ENCODE measurements at places on chromosomes 6 and 20.

DNA sequence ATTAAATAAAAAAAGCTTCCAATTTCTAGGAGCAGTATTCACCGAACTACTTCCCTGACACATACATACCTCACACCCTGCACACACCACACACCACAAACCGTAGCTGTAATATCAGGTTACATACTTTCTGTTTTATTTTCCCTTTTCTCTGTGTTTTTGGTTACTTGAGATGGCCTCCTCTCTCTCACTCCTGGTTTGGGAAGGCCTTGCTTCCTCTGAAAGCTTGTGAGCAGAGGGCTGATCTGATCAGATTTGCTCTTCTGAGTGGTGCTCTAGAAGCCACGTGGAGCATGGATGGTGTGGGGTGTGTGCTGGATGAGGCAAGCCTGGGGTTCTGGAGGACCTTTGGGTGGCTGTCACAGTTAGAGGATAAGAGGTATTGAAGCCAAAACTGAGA lies 20.9 kb downstream of the UTRN start:
- H3K27ac ChIP-seq = peak overlapping the region; percentile 10
- H3K36me3 ChIP-seq = no peaks in the 10 kb centered on the region
- H3K27me3 ChIP-seq = no peaks in the 10 kb centered on the region
- DNase-seq = no peak
- H3K4me3 ChIP-seq = no peak overlapping the region
- H3K4me1 ChIP-seq = peaks cover 7% of the 10 kb centered on the region

- H3K36me3 ChIP-seq = no peaks in the 10 kb centered on the region
- no peak overlapping the region for H3K4me3 ChIP-seq
These were observed 96.8 kb upstream of the NFATC2 start for GRCh38 chr20:51639206-51639832.

DNA sequence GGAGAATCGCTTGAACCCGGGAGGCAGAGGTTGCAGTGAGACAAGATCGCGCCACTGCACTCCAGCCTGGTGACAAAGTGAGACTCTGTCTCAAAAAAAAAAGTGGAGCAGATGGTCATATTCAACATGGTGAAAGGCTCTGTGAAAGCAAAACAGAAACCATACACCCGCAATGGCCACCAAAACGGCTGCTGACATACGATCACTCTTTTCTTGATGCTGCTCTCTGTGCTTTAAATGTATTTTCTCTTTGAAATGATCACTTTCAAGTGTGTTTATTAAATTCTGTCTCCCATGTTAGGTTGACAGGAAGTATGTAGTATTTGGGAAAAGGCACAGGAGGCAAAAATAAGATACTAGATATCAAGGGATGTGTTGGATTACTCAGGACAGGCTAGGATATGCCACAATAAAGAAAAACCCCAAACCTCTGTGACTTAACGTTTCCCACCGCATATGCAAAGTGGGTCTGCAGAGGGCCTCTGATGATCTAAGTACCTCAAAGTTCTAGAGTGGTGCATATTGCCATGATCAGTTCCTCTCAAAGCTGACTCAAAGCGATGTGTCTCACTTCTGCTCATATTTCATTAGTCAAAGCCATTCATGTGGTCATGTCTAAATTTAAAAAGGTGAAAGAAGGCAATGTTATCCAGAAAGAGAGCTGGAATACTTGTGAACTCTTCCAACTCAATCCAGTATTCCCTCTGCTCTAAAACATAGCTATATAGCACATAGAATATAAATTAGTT lies 155.1 kb upstream of the SOX4 start:
- DNase-seq = peak; percentile 15
- no peak overlapping the region for H3K27ac ChIP-seq
- H3K4me3 ChIP-seq = no peak overlapping the region
- H3K4me1 ChIP-seq = peaks cover 3% of the 10 kb centered on the region

GRCh38 chr6:157779705-157780604 lies 43.1 kb upstream of the SNX9 start:
- H3K36me3 ChIP-seq = no peaks in the 10 kb centered on the region
- DNase-seq = no peak
- no peaks in the 10 kb centered on the region for H3K27me3 ChIP-seq
- H3K4me1 ChIP-seq = no peaks in the 10 kb centered on the region
- H3K27ac ChIP-seq = no peak overlapping the region

DNA sequence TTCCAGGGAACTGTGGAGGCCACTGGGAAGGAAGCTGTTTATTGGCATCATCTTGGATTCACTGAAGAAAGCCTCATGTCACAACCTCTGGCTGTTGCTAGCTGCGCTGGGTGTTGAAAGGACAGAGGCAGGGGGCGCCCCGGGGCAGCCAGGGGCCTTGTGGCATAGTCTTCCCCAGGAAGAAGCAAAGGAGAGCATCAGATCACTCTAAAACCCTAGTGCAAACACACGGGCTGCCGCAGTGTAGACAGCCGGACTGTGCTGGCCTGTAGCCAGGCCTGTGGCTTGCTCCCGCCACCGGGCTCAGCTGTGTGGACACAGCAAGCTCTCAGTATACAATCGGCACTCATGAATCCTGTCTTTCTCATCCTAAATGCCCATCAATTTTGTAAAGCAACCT lies 23.8 kb upstream of the SMOC2 start:
- no peak overlapping the region for H3K4me3 ChIP-seq
- no peak for DNase-seq
- no peaks in the 10 kb centered on the region for H3K4me1 ChIP-seq
- no peaks in the 10 kb centered on the region for H3K36me3 ChIP-seq
- no peaks in the 10 kb centered on the region for H3K27me3 ChIP-seq
- H3K27ac ChIP-seq = no peak overlapping the region

DNA sequence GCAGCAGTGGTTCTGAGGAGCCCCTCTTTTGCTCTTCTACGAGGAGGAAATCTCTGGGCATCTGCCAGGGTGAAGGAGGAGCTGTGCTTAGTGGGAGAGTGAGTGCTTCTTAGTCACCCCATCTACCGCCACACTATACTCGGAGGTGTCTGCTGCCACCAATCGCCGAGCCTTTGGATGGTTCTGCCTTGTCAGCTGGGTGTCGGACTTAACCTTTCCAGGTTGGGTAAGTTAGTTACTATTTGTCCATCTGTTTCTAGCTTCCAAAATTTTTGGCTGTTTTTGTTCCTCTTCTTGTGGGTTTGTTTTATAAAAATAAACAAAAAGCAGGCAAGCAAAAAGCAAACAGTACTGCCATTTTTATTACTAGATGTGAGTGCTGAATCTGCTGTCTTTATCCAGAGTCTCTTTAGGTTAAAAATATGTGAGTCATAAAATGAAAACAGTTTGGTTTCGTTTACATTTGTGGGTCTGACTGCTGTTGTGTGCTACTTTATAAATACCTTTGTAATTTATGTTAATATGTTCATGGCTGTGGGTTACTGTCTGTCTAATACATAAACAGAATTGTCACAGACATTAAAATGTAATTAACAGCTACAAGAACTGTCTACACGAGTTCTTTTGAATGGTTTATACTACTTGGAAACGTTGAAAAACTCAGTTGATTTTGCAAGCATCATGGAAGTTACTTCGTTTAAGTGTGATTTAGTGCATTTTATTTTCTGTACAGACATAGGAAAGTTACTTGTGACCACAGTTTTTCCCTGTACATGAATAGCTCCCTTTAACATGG lies 89.2 kb downstream of the ARID1B start:
- no peak overlapping the region for H3K27ac ChIP-seq
- H3K27me3 ChIP-seq = no peaks in the 10 kb centered on the region
- no peak for DNase-seq
- no peak overlapping the region for H3K4me3 ChIP-seq

DNA sequence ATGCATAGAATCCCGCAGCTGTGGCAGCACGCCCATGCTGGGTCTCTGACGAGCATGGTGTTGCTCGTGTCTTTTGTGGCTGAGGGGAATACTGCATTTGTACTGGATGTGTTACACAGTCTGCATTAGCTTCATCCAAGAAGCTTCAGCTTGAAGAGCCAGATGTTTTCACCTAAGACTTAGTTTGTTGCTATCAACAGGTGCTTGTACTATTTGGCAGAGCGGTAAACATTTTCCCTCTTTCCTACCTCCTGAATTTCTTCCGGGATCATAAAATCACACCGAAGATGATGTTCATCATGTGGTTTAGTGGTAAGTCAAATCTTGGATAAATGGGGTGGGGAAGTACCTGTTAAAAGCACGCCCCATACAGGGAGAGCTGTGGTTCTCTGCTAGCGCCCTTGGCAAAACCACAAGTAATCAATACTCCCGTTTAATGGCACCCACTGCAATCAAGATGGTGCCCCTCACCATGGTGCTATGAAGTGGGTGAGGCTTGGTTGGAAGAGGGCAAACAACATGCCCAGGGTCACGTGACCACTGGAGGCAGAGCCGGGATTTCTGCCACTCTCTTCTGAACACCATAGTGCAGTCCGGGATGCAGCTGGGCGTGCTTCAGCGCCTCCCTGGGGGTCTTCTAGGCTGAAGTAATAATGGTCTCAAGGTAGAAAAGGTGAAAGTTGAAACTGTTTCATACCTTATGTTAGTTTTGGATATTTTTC lies 34.4 kb downstream of the SPATA2 start:
- no peaks in the 10 kb centered on the region for H3K4me1 ChIP-seq
- H3K36me3 ChIP-seq = peaks cover 61% of the 10 kb centered on the region
- no peaks in the 10 kb centered on the region for H3K27me3 ChIP-seq
- H3K4me3 ChIP-seq = no peak overlapping the region

DNA sequence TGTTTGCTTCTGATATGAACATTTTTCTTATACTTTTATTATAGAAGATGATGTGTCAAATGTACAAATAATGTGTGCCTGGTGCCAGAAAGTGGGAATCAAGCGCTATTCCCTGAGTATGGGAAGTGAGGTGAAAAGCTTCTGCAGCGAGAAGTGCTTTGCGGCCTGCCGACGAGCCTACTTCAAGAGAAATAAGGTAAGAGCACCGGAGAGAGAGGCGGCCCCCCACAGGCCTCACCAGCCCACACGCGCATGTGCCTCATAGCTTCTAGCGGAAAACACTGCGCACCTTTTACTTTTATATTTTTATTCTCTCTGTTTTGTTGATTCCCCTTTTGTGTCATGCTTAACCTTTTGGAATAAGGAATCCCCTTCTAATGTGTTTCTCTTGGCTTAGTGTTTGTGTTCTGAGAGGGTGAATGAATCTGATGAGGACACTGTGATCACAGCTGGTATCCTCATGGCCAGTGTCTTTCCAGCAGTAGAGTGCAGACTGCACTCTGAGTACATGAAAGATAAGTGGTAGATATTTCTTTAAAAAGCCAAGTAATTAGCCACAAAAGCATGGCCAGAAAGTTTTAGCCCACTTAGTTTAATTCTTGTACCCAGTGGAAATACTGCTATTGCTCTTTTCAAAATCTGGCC lies 43.6 kb downstream of the SOBP start:
- no peak overlapping the region for H3K4me3 ChIP-seq
- H3K27ac ChIP-seq = no peak overlapping the region
- no peak for DNase-seq
- no peaks in the 10 kb centered on the region for H3K36me3 ChIP-seq
- peaks cover 3% of the 10 kb centered on the region for H3K27me3 ChIP-seq

GRCh38 chr6:72760114-72760793 lies 138.4 kb downstream of the KCNQ5 start:
- no peak overlapping the region for H3K4me3 ChIP-seq
- no peaks in the 10 kb centered on the region for H3K27me3 ChIP-seq
- no peak for DNase-seq
- H3K27ac ChIP-seq = no peak overlapping the region
- H3K4me1 ChIP-seq = no peaks in the 10 kb centered on the region
- no peaks in the 10 kb centered on the region for H3K36me3 ChIP-seq

DNA sequence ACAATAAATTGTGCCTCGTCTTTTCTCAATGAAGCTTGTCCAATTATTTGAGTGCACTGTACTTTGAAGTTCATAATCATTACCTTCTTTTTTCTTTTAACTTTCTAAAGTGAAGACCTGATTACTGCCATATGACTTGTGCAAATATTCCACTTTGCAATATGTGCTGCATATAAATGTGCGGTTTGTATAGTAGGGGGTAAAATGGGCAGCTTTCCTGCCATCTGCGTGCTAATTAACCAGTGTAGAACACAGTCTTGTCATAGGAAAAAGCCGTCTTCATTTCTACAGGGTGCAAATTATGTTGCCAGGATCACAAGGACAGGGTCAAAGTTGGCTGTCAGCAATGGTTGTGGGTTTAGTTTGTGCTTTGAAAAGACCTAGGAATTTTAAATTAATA lies 397.0 kb downstream of the NKAIN2 start:
- H3K36me3 ChIP-seq = no peaks in the 10 kb centered on the region
- no peak overlapping the region for H3K27ac ChIP-seq
- no peaks in the 10 kb centered on the region for H3K27me3 ChIP-seq
- no peak overlapping the region for H3K4me3 ChIP-seq

GRCh38 chr6:30260036-30260504 lies 46.9 kb upstream of the TRIM26 start:
- no peak overlapping the region for H3K27ac ChIP-seq
- no peaks in the 10 kb centered on the region for H3K36me3 ChIP-seq
- peak overlapping the region; percentile 67 for H3K4me3 ChIP-seq
- DNase-seq = no peak
- peaks cover 7% of the 10 kb centered on the region for H3K4me1 ChIP-seq

DNA sequence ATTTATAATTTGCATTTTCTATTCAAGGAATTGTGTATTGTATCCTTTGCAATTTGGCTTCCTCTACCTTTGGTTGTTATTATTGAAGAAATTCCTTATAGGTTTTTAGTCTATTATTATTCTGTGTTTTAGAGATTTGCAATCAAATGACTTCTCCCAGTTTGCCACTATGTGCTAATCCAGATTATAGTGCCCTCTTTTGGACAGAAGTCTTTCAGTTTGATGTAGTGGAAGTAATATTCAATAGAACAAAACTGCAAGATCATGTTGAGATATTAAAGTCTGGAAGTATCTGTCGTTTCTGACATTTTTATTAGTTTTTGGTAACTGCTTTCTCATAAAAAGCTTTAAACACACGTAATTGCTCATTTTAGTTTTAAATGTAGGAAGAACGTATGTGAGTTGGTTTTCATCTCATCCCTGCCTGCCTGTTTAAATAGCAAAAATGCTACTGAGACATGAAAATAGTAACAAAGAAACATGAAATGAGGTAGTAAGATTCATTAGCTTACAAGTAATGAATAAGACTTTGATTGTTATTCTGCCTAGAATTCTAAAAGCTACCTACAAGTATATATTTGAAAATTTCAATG lies 72.8 kb downstream of the RTN4IP1 start:
- H3K4me1 ChIP-seq = no peaks in the 10 kb centered on the region
- H3K4me3 ChIP-seq = no peak overlapping the region
- H3K36me3 ChIP-seq = peaks cover 29% of the 10 kb centered on the region
- H3K27ac ChIP-seq = no peak overlapping the region
- DNase-seq = peak; percentile 22

All from thymus (tissue), 14 donors.